ENCODE measurements at places on chromosomes 12 and 14.

DNA sequence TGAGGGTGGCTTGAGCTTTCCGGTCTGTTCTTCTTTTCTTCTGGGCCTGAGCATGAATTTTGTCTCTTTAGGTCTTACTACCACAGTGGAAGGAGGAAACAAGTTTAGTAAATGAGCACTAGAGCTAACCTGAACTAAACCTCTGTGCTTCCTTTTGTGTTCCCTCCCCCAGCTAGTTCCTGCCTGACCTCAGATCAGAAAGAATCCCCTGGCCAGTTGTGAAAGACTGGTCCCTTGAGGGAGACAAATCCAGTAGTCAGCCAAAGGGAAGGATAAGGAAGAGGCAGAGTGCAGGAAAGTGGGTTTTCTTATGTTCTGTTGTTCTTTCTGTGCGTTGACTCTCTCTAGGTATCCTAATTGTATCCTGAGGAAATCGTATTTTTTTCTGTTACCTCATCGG, 17.5 kb downstream of the ZNF664 start:
- peaks cover 28% of the 10 kb centered on the region for H3K4me1 ChIP-seq
- H3K27me3 ChIP-seq, result no peaks in the 10 kb centered on the region
- DNase-seq, result no peak

GRCh38 chr12:51883998-51884675, 3.8 kb upstream of the ANKRD33 start:
- H3K4me3 ChIP-seq, result no peak overlapping the region
- peaks cover 18% of the 10 kb centered on the region for H3K4me1 ChIP-seq
- H3K27ac ChIP-seq, result no peak overlapping the region
- no peaks in the 10 kb centered on the region for H3K27me3 ChIP-seq
- no peaks in the 10 kb centered on the region for H3K36me3 ChIP-seq

GRCh38 chr14:54230645-54231044, 166.2 kb upstream of the CDKN3 start:
- no peak for DNase-seq
- H3K27me3 ChIP-seq, result no peaks in the 10 kb centered on the region
- H3K4me3 ChIP-seq, result no peak overlapping the region
- H3K4me1 ChIP-seq, result no peaks in the 10 kb centered on the region
- H3K27ac ChIP-seq, result no peak overlapping the region
- no peaks in the 10 kb centered on the region for H3K36me3 ChIP-seq

GRCh38 chr14:69687606-69688298, 76.4 kb downstream of the SUSD6 start:
- peaks cover 55% of the 10 kb centered on the region for H3K4me1 ChIP-seq
- no peaks in the 10 kb centered on the region for H3K36me3 ChIP-seq
- H3K4me3 ChIP-seq, result no peak overlapping the region
- no peaks in the 10 kb centered on the region for H3K27me3 ChIP-seq
- H3K27ac ChIP-seq, result no peak overlapping the region
- no peak for DNase-seq

DNA sequence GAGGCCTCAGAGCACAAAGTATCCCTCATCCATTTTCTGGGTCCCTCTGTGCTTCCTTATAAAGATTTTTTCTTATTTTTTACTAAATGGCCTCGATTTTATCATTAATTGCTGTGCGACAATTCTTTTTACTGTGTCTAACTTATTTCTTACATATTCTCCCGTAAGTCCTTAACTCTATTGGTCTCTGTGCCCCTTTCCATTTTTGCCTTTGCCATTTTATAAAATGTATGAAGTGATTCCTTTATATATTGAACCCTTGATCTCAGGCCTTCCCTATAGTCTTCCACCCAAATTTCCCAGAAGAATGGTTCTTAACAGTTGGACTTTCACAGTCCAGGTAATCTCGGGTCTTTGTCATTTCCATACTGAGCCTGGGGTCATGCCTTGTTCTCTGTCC, 55.0 kb upstream of the ESRRB start:
- no peak overlapping the region for H3K27ac ChIP-seq
- H3K4me1 ChIP-seq, result no peaks in the 10 kb centered on the region
- no peaks in the 10 kb centered on the region for H3K36me3 ChIP-seq
- H3K27me3 ChIP-seq, result no peaks in the 10 kb centered on the region
- DNase-seq, result no peak
